ENCODE measurements at places on chromosomes 1 and 21.

GRCh38 chr1:181508486-181509165 is 25.3 kb downstream of the CACNA1E start:
- no peak for DNase-seq

- DNase-seq, result peak; percentile 52
These were observed 16.0 kb downstream of the OR2T11 start for GRCh38 chr1:248618878-248619277.

- DNase-seq, result no peak
These were observed 3.1 kb downstream of the FOXD3 start for GRCh38 chr1:63325279-63325985.

DNA sequence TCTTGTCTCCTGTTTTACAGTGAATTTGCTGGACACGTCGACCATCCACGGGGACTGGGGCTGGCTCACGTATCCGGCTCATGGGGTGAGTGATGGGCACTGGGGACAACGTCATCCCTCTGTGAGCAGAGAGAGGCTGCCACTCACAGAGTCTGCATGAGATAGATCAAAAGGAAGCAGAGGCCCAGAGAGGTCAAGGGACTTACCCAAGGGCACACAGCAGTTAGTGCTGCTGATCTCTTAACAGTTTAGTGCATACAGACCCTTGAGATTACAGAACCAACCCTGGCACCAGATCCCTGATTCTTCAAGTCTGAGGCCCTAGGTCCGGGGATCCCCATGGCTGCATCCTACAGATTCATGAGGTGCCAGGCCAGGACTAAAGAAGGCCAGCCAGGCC is 6.0 kb downstream of the EPHA8 start:
- no peak for DNase-seq

GRCh38 chr1:88191917-88192316 is 492.2 kb upstream of the PKN2 start:
- no peak for DNase-seq

DNA sequence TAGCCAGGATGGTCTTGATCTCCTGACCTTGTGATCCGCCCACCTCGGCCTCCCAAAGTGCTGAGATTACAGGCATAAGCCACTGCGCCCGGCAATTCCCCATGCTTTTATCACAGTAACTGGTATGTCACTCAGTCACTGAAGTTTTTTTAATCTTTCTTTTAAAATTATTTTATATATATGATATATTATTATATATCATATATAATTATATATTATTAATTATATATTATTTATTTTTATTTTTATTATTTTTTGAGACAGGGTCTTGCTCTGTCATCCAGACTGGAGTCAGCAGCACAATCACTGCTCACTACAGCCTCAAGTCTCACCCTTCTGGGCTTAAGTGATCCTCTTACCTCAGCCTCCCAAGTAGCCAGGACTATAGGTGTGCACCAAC is 18.3 kb downstream of the RC3H1 start:
- DNase-seq, result no peak

- no peak for DNase-seq
These were observed 25.6 kb downstream of the SGIP1 start for GRCh38 chr1:66559517-66559916.

- DNase-seq, result no peak
These were observed 40.5 kb downstream of the PLPPR5 start for GRCh38 chr1:98964198-98964597.

DNA sequence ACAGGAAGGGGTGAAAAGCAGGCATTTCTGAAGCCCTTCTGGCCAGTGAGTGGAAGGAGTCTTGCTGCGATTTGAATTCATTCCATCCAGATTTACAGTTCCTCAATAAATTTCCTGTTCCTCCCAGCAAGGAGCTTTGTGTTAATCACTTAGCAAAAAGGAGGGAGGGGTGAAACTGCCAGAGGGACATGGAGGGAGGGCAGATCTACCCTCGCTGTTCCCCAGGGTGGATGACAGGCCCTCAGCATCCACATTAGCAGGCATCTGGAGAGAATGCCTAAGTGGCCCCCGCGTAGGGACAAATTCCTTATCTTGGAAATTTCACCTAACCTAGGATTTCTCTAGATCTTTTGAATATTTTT is 1.2 kb downstream of the ETV3 start:
- peak; percentile 35 for DNase-seq

GRCh38 chr1:11053758-11054137 is 6.1 kb downstream of the SRM start:
- no peak for DNase-seq

- DNase-seq, result no peak
These were observed 19.6 kb downstream of the SPSB1 start for GRCh38 chr1:9312168-9312720.

- DNase-seq, result no peak
These were observed 160.0 kb downstream of the PLXNA2 start for GRCh38 chr1:208084220-208084619.

DNA sequence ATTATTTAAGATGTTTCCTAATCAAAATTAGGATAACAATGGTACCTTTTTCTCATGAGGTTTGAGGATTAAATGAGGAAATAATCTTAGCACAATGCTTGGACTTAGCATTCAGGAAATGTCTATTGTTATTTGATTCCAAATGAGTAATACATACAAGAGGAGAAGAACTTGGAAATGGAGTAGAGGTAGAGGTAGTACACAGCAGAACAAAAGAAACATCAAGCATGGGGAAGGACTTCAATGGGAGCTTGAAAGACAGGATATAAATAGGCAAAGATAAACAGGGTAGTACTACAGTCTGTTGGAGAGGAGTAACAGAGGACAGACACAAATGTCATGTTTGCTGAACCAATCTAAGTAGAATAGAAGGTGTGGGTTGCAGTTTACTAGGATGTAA is 59.5 kb upstream of the RGS2 start:
- DNase-seq, result no peak

- no peak for DNase-seq
These were observed 6.5 kb downstream of the RNF207 start for GRCh38 chr1:6212193-6212959.

DNA sequence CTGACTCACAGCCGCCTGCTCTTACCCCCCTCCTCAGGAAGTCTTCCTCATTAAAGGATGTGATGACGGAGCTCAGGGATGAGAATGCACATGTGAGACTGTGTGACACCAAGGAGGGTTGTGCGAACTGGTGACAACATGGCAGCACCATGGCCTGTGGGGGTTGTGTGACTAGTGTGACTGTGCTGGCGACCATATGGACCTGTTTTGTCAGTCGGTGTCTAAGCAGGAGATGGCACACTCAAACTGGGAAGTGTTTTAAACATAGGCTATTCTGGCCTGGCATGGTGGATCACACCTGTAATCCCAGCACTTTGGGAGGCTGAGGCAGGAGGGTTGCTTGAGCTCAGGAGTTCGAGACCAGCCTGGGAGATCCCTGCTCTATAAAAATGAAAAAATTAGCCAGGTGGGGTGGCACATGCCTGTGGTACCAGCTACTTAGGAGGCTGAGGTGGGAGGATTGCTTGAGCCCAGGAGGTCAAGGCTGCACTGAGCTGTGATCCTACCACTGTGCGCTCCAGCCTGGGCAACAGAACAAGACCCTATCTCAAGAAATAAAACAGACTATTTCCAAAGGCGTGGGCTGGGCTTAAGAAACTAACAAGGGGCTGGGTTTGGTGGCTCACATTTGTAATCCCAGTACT is 7.4 kb downstream of the TRNP1 start:
- peak; percentile 69 for DNase-seq

- peak; percentile 58 for DNase-seq
These were observed 780 bp downstream of the YTHDF2 start for GRCh38 chr1:28737307-28738132.

DNA sequence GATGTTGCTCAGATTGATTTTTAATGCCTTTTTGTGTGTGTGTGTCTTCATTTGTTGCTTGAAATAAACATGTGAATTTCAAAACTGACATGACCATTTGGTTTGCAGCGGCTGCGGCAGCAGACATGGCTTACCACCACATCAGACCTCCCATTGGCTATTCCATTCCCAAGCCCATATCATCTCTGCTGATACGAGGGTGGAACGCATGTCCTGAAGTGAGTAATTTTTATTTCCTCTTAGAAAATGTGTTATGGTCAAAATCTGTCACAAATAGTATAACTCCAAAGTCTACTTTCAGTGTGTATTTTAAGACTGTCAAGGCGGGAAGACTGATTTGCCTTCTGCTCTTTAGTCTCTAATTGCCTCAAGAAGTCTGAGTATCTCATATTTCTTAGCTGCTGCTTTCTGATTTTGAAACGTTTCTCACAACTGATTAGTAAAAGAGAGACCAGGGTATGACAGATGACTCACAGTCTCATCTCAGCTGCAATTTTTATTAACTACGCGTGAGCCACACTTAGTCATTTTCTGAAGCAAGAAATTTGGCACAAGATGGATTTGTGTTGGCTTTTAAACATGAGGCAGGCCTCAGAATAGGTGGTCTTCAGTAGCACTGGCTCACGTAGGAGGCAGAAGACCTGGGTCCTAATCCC is 49.0 kb downstream of the LRRC53 start:
- DNase-seq, result peak; percentile 13

GRCh38 chr1:228824366-228824765 is 89.1 kb downstream of the RHOU start:
- no peak for DNase-seq

DNA sequence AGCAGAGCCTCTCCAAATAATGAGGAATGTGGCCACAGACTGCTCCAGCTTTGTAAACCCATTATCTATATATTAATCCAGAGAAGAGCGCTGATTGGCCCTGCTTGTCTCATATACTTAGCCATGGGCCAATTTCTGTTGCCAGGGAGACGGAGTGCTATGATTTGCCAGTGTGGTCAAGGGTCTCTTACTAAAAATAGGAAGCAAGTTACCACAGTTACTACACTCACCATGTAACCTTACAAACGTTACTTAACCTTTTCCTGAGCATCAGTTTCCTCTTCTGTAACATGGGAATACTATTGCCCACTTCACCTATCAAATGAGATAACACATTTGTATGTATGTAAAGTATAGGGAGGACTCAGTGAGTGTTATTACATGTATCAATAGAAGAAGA is 7.7 kb upstream of the S100A2 start:
- DNase-seq, result no peak

- DNase-seq, result no peak
These were observed 93.3 kb downstream of the PDE9A start for GRCh38 chr21:42746593-42747275.

DNA sequence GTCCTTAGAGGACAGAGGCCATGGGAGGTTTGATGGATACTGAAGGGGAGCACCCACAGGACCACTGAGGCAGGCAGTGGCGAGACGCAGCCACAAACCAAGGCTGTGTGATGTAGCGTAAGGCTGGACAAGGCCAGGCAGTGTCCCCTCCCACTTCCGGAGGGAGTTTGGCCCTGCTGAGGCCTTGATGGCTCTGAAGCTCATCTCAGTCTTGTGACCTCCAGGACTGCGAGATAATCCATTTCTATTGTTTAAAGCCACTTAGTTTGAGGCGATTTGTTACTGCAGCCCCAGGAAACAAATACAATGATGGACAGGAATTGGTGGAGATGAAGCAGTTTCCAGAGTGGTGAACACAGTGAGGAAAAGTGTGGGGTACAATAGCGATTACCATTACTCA is 15.3 kb downstream of the PIGP start:
- no peak for DNase-seq

DNA sequence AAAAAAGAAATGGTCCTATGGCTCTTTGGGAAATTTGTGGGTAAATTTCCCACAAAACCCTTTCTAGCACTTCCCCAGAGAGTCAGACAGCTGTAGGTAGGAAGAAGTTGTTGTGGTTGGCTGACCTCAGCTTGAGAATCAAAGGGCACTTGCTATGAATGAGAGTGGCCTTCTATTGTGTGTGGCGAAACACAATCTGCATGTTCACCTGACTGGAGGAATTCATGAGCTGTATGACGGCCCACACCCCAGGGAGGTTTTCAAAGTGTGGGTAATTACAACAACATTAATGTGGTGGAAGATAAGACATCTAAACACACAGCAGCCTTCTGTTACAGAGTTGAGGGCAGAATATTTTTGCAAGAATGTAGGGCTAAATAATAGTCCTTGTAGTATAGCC is 38.8 kb downstream of the NGF start:
- DNase-seq, result no peak

GRCh38 chr1:64683419-64683818 is 61.5 kb upstream of the RAVER2 start:
- DNase-seq, result no peak

DNA sequence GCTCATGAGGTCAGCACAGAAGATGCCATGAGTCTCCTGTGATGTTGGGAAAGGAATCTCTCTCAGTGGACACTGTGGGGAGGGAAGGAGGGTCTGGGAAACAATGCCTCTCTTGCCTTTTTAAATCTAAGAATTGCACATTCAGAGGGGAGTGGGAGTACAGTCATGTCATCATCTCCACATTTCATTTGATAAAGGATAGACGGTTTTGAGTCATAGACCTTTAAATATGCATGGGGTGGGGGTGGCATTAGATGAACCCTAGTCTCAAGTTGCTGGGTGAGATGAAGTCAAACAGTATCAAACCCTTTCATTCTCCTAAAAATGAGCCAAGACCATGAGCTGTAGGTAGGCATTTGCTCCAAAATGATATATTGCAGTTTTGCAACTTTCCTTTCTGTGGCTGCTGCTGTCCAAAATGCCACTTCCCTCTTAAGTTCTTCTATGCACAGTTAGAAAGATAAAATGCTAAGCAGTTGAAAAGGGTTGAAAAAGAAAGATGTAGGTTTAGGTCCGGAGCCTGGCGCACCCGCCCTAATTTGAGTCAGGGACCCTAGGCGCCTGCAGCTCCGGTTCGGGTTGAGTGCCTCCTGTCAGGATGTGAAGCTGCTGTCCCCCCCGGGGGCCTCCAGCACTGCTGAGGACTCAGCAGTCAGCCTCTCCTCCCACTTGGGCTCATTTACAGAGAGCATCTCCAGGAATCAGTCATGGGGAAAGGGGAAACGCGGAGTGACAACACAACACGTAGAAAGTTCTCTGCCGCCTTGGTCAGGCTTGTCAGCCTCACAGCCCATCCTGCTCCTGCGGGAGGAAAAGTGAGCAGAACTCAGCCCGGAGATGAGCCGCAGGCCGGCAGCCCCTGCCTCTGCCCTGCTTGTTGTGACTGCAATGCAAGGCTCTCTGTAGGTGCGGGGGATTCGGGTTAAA is 479.3 kb upstream of the RUNX1 start:
- peak; percentile 17 for DNase-seq

DNA sequence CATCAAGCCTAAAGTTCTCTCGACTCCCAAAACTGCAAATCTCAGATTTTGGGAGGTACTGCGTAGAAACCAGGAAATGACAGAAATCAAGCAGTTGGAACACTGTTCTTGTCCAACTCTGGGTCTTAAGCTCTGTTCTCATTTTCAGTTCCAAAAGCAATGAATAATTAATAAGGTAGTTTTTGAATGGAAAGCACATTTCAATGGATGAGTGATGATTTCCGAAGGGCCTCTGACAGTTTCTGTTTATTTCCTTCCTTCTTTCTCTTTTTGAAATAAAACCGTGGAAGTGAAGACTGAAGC is 20.9 kb upstream of the TARBP1 start:
- no peak for DNase-seq

DNA sequence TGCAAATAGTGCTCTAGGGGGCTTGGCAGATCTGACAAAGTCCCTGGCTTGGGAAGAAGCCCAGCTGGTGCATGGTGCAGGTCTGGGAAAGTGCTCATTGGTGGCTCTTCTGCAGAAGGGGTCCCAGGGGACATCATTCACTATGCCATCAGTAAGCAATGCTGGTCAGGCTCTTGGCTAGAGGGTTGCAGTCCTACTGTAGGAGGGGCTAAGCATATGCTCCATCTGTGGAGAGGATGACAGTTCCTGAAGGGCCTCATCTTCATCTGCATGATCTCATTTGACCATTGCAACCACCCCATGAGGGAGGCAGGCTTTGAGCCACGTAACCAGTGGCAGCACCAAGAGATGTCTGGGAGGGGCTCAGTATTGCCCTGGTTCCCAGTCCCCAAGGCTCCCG is 31.5 kb upstream of the VASH2 start:
- no peak for DNase-seq

- DNase-seq, result no peak
These were observed 230.7 kb downstream of the RPS6KC1 start for GRCh38 chr1:213281640-213282301.

Data from cardiac fibroblast (primary cell).